GOT3 (cell line): ENCODE measurements at places on chromosomes 13 and 19.

- no peak for DNase-seq
Observed at GRCh38 chr19:33248954-33249613, 23.4 kb upstream of the SLC7A10 start.

DNA sequence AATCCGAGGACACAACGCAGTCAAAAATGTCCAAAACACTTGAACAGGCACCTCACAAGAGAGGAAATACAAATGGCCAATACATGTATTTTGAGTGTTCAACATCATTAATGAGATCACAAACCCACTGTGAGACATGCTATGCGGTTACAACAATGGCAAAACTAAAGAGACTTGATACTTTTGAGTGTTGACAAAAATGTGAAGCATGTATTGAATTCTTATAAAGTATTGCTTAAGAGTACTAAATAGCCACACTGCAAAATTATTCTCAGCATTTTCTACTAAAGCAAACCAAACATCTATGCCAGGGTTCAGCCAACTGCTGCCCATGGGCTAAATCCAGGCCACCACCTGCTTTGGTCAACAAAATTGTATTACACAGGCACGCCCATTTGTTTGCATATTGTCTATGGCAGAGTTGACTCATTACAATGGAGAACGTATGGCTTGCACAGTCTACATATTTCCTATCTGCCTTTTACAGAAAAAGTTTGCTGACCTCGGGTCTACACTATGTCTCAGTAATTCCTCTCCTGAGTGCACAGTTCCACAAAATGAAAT lies 135.3 kb downstream of the B3GLCT start:
- no peak for DNase-seq

DNA sequence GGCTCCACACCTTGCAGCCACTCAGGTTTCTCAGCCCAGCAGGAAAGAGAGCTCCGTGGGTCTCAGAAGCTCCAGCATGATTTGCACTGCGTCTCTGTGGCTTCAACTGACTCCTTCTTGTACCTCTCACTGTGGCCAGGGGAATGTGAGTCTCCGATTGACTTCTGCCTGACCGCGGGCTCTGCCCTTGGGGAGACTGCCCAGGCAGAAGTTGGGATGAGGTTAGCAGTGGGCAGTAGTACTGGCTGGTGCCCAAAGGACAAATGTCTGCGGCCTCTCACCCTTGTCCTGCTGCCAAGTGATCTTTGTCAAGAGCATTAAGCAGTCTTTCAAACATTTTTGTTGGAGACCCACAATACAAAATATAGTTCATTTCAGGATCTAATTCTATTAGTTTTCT lies 34.4 kb upstream of the FXYD3 start:
- no peak for DNase-seq

DNA sequence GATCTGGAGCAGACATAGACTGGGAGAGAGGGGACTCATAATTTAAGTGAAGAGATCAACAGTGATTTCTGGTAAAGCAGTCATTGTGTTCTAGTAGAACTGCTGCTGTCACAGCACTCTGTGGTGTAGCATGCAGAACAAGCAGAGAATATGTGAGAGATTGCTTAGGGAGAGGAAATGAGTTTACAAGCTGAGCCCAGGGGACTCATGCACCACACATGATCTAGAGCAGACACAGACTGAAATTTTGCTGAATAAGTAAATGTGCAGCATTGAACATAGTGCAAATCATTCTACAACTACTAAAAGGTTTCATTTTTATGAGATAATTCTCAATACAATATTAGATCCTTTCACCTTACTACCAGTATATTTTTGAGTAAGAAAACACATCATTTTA lies 125.7 kb downstream of the MYO16 start:
- no peak for DNase-seq

DNA sequence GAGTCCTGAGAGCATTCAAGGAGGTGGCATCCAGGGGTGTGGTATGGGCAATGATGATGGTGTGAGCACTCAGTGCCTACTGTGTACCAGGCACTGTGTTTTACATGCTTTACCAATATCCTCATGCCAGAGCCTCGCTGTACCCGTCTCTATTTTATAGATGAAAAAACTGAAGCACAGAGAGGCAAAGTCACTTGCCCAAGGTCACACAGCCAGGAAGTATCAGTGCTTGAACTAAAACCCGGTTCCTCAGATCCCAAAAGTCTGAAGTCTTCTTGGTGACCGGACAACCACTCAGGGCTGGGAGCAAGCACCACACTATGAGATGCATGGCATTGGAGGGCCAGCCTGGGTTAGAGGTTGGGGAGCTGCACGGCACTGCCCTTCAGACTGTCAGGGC lies 84.1 kb downstream of the CHST8 start:
- DNase-seq: no peak

DNA sequence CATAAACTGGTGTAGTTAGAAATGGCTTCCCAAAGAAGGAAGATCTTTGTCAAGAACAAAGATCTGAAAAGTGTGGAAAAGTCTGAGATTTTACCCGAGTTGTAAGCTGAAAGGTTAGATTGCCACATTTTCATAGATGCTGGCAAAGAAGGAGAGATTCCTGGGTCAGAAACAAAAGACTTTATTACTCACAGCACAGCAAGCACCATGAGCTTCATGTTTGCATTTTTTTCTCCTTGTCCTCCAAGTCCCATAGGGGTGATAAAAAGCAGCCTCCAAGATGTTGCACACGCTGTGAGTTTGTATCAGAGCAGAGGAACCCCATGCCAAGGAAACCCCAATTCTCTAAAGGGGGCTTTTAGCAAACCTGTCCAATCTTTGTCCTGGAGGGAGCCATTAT lies 29.3 kb downstream of the MZT1 start:
- no peak for DNase-seq

GRCh38 chr13:110913322-110914080 lies 1.4 kb downstream of the ANKRD10 start:
- DNase-seq: no peak

GRCh38 chr13:35841060-35841521 lies 290.1 kb downstream of the DCLK1 start:
- DNase-seq: no peak

- DNase-seq: no peak
Observed at GRCh38 chr19:21468791-21469190, 36.6 kb upstream of the ZNF429 start.

- DNase-seq: no peak
Observed at GRCh38 chr13:100899720-100900316, 225.2 kb upstream of the TMTC4 start.

DNA sequence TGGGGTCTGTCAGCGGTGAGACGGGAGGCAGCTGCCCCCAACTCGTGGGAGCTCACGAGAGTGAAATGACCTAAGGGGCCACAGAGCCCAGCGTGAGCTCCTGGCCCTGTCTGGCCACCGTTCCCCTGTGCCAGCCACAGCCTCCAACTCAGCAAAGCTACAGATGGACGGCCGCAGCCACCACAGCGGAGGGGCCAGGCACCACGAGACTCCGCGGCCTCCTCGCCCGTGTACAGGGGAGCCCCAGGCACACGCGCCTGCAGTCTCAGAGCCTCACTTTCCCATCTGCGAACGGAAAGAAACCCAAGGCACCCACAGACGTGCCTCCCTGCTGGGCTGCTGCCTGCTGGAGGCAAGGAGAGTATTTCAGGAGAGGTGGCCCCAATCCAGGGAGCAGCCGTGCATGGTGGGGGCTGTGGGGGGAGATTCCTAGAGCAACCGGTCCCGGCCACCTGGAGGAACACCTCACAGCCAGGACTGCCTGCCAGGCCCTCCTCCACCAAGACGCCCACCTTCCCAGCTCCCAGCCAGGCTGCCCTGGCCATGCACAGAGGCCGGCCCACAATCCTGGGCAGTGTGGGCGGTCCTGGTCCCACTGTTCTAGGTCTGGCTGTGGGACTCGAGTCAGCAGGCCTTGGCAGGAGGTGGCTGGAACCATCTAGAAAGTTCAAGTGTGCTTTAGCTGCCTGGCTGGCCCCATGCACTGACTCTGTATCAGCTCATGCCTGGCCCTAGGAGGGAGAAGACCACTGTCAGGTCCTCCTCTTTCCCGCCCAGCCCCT lies 1.9 kb downstream of the MKNK2 start:
- DNase-seq: no peak

DNA sequence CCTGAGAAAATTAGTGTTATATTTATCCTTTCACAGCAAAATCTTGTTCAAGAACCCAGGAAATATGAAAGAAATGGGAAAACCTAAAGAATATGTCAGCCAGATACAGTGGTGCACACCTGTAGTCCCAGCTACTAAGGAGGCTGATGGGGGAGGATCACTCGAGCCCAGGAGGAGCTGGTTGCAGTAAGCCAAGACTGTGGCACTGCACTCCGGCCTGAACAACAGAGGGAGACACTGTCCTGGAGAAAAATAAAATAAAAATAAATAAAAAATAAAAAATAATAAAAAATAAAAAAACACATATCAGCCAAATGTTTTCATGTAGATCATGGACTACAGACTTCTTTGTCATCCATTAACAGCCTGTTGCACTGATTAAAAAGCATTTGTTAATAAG lies 244.8 kb upstream of the KLHL1 start:
- no peak for DNase-seq

DNA sequence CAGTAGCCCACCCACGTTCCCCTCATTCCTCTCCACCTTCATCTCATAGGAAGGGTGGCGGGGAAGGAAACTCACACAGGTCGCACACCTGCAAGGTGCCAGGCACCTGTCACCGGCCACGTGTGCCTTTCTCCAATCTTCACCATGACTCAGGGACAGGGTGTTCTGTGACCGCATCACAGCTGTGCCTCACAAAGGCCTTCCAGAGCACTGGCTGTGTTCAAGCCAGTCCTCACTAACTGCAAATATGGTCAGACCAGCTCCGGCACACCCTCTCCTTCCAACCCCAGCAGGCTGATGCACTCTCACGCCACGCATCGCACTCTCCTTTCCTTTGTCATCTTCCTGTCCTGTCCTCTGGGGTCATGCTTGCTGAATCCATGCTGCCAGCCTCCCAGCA lies 415.9 kb downstream of the IRS2 start:
- no peak for DNase-seq

GRCh38 chr19:43527860-43528622 lies 1.0 kb upstream of the ETHE1 start:
- no peak for DNase-seq

- no peak for DNase-seq
Observed at GRCh38 chr13:38582133-38582532, 104.7 kb upstream of the FREM2 start.

DNA sequence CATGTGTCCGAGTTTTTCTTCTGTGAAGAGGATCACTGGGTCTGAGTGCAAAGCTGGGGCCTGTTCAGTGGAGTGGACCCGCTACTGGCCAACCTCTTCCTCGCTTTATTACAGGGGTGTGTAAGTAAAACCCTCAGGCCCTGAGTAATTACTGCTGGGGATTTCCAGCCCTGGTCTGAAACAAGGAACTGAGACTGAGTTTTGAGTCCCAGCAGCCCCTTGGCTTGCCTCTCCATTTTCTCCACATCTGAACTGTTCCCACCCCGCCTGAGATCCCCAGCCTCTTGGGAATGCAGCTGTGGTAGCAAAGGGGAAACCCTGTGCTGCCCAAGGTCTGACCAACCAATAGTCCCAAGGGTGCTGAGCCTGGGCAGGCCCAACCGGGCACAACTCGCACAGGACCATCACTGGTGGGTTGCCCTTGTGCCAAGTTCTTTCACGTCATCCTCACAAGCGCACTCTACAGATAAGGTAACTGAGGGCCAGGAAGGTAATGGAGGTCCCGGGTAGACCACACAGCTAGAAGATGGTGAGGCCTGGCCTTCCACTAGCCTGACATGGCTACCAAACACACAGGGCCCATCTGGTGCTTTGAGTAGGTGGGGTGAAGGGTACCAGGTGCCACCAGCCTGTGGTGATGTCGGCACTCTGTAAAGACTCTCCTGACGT lies 13.7 kb upstream of the SLC35E1 start:
- DNase-seq: no peak

DNA sequence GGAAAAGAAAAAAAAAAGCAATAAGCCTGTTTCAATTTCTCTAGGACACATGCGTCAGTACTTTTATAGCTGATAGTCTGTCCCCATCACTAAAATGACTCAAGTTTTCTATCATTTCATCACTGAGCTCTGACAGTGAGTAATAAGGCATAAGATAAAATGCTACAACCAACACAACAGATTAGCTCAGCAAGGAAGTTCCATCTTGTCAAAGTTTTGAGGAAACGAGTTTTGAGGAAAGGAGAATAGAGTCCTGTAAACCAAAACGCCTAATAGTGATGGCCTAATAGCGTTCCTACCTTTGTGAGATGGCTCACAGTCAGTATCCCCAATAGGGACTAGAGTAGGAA lies 145.1 kb downstream of the LACC1 start:
- DNase-seq: no peak
